CD8-positive, alpha-beta T cell (primary cell): ENCODE measurements at places on chromosomes 5 and 9. TPM values are rescaled to one million over a fixed set of nuclear protein-coding genes. Genes with fewer than 3 reads are reported as not detected.

C5orf58 gene
- total RNA-seq, result not detected

- DNase-seq, result no peak
These were observed 125.4 kb upstream of the MINAR2 start for GRCh38 chr5:129622531-129622930.

GRCh38 chr9:21841133-21841532 is 38.7 kb downstream of the MTAP start:
- DNase-seq, result no peak

GRCh38 chr9:124263800-124264426 is 6.2 kb downstream of the NEK6 start:
- no peak for DNase-seq

- no peak for DNase-seq
These were observed 58.9 kb upstream of the ORM1 start for GRCh38 chr9:114263853-114264510.
